ENCODE measurements at places on chromosomes 5 and 9.

DNA sequence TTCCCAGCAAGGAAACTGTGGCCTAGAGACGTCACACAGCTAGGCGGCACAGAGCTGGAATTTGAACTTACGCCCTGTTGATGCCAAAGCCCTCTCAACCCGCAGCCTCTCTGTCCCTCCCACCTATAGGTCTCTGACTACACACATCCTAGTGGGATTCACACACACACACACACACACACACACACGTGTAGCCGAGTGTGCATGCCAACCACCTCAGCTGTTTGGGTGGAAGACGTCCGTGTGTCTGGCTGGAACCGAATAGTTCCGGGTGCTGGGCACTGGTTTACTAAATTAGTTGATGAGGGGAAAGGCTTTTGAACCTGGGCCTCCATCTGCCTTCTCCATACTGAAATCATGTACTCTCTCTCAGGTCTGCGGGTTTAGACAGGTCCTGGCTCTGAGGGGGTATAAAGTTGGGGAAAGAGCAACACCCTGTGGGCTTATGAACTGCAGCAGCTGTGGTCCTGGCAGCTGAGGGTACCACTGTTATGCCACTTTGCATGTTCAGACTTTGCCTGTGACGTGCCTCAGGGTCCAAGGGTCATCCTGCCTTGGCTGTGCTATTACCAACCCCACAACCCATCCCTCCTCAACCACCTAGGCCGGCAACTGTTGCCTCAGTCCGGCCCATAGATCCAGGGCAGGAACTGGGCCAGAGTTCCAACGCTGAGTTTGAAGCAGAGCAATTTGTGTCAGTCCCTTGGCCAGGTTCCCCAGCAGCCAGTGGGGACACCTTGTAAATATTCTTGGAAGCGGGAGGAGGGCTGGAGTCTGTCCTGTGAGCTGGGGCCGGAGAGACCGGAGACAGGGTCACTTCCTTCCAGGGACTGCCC, 50.5 kb downstream of the PSD2 start:
- no peak for DNase-seq

- no peak for DNase-seq
Measured at GRCh38 chr5:1911773-1912235, 29.1 kb upstream of the IRX4 start.

DNA sequence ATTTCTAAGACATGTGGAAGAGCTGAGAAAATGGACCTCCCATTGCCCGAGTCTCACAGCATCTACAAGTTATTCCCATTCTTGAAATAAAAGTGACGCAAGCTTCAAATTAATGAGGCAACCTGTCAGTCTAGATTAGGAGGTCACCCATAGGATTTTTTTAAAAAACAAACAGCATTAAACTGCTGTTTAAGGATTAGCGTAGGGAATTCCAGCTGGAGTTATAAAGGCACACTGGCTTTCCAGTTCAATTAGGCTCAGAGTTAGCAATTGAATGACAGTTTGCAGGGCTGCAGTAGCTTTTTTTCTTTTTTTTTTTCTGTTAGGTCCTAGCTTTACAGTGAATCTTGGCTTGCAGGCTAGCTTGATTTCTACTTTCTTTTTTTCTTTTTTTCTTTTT, 16.2 kb downstream of the PRKACG start:
- peak; percentile 6 for DNase-seq

- no peak for DNase-seq
Measured at GRCh38 chr9:134377976-134378375, 51.7 kb downstream of the RXRA start.

- no peak for DNase-seq
Measured at GRCh38 chr5:27402828-27403227, 364.4 kb upstream of the CDH9 start.

DNA sequence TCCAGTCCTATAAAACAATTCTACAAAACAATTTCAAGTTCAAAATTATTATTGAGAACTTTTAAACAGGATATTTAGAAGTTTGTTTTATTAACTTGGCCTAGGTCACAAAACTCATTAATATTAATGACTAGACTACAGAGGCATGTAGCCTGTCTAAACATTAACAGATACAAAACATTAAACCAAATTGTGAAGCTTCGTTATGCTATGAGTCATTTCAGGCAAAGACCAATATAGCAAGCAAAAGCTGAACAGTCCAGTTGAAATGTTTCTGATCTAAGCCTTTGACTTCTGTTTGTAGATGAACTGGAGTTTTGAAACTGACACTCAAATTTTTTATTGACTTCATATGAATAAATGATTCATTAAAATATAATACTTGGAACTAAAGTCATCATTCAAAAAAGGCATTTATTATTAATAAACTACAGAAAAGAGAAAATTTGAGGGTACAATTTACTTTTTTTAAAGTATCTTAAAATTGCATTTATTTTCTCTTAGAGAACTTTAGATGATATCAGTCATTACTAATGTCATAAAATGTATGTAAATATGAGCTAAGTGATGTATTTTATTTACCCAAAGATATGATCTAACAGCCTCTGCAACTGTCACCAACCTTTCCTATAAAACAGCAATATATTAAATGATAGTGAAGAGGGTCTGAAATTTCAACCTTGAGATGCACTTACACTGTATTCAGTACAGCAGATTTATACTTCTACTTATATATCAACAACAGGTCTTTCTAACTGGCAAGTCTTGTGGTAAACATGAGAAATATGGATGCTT, 188.8 kb downstream of the COMMD10 start:
- no peak for DNase-seq

GRCh38 chr5:135824541-135825041, 9.9 kb upstream of the SLC25A48 start:
- peak; percentile 50 for DNase-seq

DNA sequence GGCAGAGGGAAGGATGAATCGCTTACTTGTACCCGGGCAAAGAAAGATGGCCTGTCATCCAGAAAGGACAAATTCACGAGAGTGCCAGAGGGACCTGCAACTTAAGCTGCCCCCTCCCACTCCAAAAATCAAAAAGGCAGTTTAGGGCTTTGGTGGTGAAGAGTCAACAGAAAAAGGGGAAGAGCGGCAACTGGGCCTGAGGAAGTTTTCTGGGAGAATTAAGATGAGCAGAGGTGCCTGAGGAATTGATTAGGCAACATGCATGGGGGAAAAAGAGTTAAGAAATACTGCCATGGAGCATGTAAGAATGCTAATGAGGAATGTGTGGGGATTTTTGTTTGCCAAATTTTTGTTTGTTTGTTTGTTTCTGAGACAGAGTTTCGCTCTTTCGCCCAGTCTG, 1.8 kb upstream of the ACTL7B start:
- no peak for DNase-seq

DNA sequence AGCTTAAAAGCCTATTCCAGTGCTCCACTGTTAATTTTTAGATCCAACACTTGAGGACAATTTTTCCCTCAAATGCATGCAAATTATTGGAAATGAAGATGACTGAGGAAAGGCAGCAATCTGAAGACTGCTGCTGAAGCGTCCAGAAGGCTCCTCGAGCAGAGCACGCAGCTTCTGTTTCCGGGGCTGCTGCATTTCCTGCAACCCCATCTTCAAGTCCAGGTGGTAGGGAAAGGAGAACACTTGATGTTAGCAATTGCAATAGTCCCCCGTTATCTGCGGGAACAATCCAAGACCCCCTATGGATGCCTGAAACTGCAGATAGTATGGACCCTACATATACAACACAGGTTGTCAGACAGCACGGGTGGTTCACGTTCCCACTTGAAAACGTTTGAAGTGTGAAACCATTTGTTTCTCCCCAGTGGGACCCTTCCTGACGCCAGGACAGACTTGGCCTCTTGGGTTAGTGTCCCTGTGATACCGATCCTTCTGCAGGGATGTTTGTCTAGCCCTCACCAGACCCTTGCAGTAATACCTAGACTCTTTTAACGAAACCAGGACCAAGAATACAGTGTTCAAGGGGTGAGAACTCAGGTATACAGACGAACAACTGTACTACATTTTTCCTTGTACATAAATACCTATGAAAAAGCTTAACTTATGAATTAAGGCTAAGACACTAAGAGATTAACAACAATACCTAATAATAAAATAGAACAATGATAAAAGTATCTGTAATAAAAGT, 152.3 kb downstream of the HSD17B3 start:
- no peak for DNase-seq

DNA sequence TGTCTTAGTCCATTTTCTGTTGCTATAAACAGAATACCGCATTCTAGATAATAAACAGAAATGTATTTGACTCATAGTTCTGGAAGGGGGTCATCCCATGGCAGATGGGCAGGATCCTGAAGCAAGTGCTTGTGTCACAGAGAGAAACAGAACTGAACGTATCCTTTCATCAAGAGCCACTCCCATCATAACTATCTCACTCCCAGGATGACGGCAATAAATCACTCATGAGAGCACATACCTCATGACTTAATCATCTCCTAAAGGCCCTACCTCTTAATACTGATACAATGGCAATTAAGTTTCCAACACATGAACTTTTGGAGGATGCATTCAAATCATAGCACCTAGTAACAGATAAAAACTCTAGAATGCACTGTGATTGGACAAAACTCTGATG, 142.9 kb downstream of the CAMK4 start:
- no peak for DNase-seq

- no peak for DNase-seq
Measured at GRCh38 chr9:5854063-5854790, 21.3 kb upstream of the ERMP1 start.

DNA sequence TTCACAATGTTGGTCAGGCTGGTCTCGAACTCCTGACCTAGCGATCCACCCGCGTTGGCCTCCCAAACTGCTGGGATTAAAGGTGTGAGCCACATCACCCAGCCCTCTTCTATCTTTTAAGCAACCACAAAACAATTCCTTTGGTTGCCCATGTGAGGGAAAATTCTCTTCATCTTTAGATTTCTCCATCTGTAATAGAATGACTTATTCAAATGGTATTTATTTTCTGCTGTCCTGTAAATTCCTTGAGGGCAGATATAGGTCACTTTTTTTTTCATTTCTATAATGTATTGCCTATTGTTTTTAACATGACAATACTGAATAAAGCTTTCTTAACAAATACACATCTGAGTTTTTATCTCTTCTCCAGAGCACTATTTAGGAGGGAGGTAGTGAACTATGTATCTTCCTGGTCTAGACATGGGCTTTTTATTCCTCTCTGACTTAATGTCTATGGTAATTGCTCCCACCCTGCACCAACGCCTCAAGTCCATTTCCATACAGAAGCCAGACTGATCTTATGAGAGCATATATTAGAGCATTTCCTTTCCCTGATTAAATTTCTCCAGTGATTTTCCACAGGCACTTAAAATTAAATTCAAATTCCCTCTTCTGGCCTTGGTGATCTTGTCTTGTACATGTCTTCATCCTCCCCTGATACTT, 595.6 kb downstream of the CAAP1 start:
- no peak for DNase-seq

GRCh38 chr5:67259548-67260215, 63.1 kb upstream of the CD180 start:
- no peak for DNase-seq

DNA sequence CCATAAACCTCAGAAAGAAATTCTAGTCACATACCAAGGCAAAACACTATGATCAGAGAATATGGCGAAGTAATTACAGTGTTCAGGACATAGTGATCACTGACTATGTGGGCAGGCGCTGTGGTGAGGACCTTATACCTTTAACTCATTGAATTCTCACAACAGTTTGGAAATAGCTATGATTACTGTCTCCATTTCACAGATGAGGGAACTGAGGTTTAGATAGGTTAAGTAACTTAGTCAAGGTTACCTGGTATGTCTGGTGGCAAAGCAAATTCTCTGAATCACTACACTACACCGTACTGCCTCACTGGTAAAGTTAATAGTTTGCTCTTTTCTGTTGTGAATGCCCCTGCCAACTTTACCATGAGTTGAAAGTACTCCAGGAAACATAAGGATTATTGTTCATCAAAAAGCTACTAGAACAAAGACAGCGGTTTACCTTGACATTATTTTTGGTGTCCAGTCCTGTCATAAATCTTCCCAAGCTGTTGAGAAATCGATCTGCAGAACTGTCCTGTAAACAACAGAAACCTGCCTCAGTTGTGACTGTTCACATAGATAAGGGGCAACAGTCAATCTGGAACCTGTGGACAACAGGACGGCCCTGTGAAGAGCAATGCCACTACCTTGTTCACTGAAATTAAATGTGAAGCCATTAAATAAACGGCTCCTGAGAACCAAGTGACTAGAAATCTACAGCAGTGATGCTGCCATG, 36.3 kb downstream of the NIPSNAP3B start:
- no peak for DNase-seq

DNA sequence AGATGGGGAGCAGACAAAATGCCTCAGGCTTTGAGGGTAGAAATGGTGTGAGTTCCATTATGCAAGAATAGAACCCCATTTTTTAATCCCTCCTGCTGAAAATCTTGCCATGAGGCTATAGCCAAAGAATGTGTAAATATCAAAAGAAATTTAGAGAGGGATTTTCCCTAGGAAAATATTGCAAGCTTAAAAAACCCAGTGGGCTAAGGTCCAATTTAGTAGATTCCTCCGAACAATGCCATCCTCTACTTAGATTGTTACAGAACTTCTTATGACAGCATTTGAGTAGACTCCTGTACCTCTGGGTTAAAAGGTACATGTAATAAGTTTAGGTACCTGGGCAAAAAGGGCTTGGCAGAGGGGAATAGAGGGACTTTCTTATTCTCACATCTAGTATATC, 138.4 kb downstream of the GHR start:
- no peak for DNase-seq

DNA sequence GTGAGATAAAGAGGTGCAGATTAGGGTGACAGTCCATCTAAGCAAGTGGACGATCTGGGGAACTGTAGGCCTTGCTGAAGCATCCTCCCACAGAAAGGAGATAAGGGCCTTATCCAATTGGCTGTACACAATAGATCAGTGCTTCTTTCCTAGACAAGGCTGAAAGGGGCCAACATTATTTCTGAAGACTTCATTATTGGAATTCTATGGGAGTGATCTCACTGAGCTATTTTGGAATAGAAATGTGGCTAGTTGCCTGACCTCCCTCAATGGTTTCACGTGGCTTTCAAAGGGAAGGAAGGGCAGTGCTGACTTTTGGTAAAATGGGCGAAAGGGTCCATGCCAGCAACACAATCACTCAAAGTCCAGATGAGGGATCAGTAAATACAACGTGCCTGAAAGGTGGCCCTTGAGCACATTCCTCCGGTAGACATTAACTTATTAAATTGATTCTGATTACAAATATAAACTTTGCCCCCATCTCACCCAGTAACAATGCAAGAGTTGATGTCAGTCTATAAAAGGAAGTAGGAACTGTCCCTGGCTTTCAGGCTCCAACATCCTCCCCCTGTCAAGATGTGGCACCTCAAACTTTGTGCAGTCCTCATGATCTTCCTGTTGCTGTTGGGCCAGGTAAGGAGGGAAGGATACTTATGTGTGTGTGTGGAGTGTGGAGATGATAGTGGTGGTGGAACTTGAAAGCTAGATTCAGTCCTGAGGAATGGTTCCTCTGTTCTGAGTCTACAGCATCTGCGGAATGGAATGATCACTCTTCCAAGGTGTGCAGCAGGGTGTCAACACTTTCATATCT, at the start of gene LEAP2:
LEAP2 (plus strand) TSS at position 550 of the 811 bp plus-strand sequence; CDS start at position 577, 27 bp downstream.
- no peak for DNase-seq

GRCh38 chr5:171428809-171429542, 9.5 kb downstream of the FGF18 start:
- peak; percentile 38 for DNase-seq

All from islet precursor cell (in vitro differentiated cells).